ENCODE measurements at places on chromosomes 13 and 19.

GRCh38 chr19:6220385-6221191 lies 59.2 kb downstream of the MLLT1 start:
- no peak for DNase-seq

GRCh38 chr13:111033172-111034130 lies 81.7 kb upstream of the ARHGEF7 start:
- DNase-seq: no peak

- DNase-seq: no peak
These were observed 3.7 kb upstream of the B3GNT8 start for GRCh38 chr19:41430922-41431321.

- peak; percentile 9 for DNase-seq
These were observed 4.1 kb downstream of the ATP8A2 start for GRCh38 chr13:25375727-25376358.

DNA sequence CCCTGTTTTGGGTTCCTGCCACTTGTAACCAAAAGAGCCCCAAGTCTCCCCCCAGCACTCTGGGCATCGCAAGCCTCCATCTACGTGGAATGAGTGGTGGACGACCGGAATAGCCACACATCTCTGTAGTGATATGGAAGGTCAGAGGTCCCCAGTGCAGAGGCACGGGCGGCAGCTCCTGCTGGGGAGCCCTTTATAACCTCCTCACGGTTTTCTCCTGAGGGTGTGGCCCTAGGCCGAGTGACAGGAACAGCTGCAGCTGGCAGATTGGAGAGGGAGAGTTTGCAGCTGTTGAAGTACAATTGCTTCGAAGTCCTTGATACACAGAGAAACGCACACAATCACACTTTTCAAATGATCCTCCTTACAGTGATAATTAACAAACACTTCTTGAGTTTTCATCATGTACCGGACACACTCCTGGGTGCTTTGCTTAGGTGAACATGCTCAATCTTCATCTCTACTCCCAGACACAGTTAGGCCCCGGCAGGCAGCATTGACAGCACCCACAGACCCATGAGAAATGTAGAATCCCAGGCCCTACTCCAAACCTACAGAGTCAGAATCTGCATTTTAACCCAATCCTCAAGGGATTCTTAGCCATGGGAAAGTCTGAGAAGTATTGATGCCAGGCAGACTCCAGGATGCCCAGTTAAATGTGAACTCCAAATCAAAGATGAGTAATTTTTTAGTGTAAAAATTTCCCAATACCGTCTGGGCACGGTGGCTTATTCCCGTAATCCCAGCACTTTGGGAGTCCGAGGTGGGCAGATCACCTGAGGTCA lies 4.9 kb upstream of the ZNF787 start:
- peak; percentile 30 for DNase-seq

DNA sequence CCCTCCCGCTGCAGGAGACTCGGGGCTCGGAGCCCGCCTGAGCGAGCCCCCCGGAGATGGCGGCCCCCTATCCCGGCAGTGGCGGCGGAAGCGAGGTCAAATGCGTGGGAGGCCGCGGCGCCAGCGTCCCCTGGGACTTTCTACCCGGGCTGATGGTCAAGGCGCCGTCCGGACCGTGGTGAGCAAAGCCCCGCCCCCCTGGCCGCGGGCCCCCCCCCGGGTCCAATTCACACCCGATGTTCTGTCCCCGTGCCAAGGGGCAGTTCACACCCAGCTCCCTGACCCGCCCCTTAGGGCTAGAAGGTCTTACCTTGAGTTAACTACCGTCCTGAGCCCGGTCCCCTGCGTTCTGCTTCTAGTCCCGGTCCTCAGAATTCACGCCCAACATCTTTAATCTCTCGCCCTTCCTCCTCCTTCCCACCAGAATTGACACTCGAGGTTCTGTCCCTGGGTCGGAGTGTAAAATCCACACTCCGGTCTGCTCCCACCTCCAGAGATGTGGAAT lies 1.4 kb downstream of the NPAS1 start:
- DNase-seq: no peak

- no peak for DNase-seq
These were observed 35.4 kb downstream of the DOCK9 start for GRCh38 chr13:98942485-98942884.

DNA sequence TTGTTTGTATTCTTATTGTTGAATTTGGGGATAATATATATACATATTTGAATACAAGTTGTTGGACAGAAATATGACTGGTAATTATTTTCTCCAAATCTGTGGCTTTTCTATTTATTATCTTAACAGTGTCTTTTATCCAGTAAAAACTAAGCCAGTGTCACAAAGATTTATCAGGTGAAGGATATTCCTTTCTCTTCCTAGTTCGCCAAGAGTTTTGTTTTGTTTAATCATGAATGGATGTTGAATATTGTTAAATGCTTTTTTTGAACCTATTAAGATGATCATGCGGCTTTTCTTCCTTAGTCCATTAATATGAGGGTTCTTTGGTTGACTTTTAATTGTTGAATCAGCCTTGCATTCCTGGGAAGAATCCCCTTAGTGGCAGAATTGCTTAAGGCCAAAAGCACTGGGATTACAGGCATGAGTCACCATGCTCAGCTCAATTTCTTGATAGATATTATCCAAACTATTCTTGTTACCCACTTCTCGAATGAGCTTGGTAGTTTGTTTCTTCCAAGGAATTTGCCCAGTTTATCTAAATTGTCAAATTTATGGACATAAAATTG lies 53.3 kb downstream of the TEX26 start:
- DNase-seq: no peak

DNA sequence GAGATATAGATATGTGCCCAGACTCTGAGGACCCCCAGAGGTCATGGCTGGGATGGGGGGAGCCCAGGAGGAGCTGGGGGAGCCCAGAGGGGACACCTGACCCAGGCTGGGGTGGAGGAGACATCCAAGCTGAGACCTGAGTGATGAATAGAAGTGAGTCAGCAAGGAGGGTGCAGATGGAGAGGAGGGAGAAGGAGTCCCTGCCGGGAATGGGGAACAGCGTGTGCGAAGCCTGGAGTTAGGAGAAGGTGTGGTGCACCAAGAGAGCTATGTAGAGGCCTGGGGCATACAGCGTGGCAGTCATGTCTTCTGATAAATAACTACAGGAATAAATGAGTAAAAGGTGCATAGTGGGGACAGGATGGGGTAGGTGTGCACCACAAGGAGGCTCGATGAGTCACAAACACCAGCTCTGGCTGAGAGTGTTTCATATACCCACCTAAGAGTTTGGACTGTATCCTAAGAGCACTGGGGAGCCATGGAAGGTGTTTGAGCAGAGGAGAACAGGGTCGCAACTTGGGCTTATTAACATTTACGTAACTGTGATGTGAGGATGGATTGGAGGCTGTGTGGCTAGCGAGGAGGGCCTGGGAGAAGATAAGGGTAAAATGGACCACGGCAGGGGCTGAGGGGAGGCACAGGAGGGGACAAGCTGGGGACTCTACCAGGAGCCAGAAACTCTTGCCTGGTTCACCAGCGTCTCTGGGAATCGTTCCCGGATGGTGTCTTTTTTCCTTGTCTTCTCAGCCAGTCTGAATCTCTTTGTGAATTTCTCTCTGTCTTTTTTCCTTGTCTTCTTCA lies 1.4 kb downstream of the CEACAM18 start:
- DNase-seq: no peak

DNA sequence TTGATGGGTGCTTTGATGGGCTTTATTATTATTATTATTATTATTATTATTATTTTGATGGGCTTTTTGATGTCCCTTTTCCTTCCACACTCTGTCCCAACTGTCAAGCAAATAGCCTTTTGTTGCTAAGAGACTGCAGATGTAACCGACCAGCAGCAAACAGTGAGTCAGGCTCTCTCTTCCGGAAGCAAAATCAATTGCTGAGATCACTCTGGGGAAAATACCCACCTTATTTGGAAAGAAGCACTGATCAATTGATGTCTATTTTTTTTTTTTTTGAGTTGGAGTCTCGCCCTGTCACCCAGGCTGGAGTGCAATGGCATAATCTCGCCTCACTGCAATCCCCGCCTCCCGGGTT lies 2.9 kb downstream of the LDLR start:
- DNase-seq: no peak

- DNase-seq: no peak
These were observed 20.5 kb downstream of the ZNF607 start for GRCh38 chr19:37699057-37699456.

DNA sequence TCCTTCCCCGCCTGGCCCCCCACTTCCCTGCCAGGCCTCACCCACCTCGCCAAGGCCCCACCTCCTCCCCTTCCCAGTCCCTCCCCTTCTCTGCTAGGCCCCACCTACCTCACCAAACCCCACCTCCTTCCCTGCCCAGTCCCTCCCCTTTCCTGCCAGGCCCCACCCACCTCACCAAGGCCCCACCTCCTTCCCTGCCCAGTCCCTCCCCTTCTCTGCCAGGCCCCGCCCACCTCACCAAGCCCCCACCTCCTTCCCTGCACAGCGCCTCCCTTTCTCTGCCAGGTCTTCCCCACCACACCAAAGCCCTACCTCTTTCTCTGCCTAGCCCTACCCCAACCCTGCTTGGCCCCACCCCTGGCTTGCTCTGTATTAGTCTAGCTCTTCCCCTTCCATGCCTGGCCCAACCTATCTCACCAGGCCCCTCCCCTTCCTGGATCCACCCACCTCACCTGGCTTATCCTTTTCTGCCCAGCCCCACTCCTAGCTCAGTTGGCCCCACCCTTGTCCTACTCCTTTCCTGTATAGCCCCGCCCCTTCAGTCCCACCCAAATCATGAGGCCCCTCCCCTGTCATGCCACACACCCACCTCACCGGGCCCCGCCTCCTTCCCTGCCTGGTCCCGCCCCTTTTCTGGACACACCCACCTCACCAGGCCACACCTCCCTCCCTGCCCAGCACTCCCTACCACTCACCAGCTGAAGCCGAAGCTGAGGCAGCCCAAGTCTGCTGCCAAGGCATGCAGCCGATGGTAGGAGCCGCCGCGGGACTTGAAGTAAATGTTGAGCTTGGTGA lies 16.2 kb downstream of the CERS1 start:
- no peak for DNase-seq

GRCh38 chr13:64935441-64935840 lies 2294.7 kb downstream of the PCDH9 start:
- no peak for DNase-seq

DNA sequence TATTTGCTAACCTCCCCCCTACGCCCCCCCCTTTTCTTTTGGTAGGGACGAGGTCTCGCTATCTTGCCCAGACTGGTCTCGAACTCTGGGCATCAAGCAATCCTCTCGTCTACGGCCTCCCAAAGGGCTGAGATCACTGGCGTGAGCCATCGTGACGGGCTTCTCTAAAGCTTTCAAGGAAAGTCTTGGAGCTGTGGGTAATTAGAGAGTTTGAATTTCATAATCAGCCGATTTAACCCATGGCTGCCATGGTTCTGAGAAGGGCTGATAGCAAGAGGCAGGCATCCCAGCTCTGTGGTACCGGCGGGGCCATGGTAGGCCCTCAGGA lies 679 bp upstream of the ABHD8 start:
- no peak for DNase-seq

DNA sequence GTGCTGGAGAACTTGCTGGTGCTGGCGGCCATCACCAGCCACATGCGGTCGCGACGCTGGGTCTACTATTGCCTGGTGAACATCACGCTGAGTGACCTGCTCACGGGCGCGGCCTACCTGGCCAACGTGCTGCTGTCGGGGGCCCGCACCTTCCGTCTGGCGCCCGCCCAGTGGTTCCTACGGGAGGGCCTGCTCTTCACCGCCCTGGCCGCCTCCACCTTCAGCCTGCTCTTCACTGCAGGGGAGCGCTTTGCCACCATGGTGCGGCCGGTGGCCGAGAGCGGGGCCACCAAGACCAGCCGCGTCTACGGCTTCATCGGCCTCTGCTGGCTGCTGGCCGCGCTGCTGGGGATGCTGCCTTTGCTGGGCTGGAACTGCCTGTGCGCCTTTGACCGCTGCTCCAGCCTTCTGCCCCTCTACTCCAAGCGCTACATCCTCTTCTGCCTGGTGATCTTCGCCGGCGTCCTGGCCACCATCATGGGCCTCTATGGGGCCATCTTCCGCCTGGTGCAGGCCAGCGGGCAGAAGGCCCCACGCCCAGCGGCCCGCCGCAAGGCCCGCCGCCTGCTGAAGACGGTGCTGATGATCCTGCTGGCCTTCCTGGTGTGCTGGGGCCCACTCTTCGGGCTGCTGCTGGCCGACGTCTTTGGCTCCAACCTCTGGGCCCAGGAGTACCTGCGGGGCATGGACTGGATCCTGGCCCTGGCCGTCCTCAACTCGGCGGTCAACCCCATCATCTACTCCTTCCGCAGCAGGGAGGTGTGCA lies 587 bp downstream of the S1PR4 start:
- no peak for DNase-seq

DNA sequence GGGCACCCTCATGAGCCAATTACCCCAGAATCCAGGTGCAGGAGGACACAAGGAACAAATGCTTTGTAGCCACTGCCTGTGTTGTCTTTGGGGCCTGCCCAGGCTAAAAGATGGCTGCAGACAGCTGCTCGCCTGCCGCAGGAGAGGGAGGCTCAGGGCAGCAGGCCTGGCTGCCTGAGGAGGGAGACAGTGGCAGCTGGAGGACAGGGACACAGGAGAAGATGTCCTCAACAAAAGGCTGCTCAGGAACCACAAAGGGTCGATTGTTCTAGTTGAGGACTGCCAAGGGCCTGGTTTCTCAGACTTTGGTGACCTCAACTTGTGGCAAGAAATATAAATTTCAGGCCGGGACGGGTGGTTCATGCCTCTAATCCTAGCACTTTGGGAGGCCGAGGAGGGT lies 7.6 kb downstream of the SIRT2 start:
- DNase-seq: no peak

GRCh38 chr19:11797491-11797890 lies 832 bp upstream of the ZNF491 start:
- peak; percentile 13 for DNase-seq

DNA sequence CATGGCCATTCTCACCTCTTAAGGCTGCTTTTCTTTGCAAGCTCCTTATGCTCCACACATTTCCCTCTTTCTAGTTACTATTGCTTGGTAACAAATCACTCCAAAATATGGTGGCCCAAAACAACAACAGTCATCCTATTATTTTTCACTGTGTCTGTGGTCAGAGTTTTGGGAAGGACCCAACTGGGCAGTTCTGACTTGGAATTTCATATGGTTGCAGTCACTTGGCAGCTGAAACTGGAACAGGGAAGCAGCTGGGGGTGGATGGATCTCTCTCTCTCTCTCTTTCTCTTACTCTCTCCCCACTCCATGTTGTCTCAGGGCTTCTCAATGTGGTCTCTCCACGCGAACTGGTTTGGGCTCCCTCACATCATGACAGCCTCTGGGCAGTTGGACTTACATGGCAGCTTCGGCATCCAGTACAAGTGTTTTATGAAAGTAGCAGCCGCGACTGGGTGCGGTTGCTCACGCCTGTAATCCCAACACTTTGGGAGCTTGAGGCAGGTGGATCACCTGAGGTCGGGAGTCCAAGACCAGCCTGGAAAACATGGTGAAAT lies 39.6 kb downstream of the NUMBL start:
- DNase-seq: no peak

- DNase-seq: no peak
These were observed 39.6 kb upstream of the C1QTNF9 start for GRCh38 chr13:24269821-24270220.

GRCh38 chr19:13899912-13900584 lies 5.9 kb downstream of the BRME1 start:
- DNase-seq: no peak

Data from NCI-H2227 treated with DMSO at 0.1 percent for 48 hours (cell line).